ENCODE measurements at places on chromosomes 12 and 14.

DNA sequence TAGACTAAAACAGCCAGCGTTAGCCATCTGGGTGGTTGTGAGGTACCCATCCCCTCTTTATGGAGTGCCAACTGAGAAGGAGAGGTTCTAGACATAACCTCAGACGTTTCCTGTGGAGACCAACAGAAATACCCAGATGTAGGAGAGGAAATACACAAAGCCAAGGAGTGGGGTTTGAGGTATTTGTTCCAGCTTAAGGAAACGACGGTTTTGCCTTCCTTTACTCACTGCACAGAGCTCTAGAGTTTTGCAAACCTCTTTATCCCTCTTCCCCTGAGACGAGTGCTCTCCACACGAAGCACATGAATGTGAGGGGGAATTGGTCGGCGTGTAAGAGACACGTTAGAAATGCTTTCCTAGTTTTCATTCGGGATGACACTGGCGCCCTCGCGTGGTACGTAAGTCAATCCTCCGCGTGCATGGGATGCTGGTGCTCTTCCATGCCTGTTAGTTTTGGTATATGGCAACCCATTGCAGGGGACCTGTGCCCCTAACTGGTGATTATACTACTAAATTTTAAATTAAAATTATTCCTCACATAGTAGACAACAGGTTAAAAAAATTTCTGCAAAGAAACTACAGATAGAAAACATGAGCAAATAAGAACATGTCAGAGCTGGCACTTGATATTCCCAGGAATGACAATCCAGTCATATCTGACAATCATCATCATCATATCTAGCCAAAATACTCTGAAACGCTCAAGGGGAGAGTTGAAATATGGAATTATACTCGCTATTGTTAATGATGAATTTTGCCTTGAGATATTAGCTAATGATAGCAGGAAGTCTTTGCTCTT lies 121.7 kb downstream of the PPM1H start:
- peak; percentile 46 for DNase-seq

DNA sequence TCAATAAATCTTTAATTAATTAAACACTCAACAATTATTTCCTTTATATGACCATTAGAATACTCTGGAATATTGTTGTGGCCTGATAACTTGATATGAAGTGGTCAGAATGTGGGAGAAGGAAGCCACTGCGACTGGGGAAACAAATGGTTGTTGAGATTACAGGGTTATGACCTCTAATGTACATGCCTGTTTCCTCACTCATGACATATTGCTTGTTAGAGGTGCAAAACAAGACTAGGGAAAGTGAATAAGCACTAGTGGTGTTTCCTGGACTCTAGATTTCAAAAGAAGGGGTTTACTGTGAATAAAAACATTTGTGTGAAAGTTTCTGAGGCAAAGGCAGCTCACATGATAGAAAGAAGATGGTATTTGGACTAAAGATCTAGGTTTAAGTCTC lies 53.3 kb downstream of the STAB2 start:
- no peak for DNase-seq

GRCh38 chr14:93056166-93056839 lies 59.4 kb downstream of the ITPK1 start:
- DNase-seq = no peak

GRCh38 chr14:32324601-32325000 lies 4.5 kb upstream of the AKAP6 start:
- no peak for DNase-seq

DNA sequence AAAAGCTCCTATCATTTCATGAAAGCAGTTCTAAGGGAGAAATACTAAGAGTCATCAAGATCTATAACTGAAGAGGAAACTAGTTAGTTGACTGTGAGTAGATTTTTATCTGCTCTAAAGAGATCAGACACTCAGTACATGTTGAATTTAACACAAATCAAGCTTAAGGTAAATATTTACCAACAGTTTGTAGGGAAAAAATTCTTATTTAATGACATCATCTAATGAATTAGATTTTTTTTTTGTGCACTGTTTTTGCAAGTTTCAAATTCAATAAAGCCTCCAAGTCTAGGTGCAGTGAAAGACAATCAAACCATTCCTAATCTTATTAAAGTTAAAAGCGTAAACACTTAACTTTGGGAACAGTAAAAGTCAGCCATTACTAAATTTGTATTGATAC lies 93.0 kb upstream of the PRKD1 start:
- no peak for DNase-seq

Measured in AML-193 (cell line).